NCI-H774 (cell line): ENCODE measurements at places on chromosomes 5 and 9.
A peak's percentile ranks its signal among the peaks of the same experiment; 100 is the strongest.

GRCh38 chr9:7241694-7242093, 483.9 kb downstream of the KDM4C start:
- DNase-seq = no peak

DNA sequence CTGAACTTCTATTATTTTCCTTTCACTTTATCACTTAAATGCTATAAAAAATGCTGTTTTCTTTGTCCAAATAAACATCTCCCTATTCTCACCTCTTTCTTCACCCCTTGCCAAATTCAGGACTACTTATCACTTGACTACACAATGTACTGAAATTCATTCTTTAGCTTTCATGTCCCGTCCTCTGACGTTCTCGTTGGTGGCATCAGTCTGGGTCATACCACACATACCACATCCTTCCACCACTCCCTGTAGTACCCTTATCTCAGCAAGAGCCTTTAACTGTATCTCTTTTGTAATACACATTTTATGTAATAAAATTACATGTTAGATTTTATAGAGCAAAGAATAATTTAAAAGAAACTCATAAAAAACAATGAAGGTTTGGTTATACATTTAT, 231.1 kb upstream of the PAPPA start:
- DNase-seq = no peak

- DNase-seq = no peak
These were observed 14.7 kb downstream of the DIAPH1 start for GRCh38 chr5:141603923-141604717.

GRCh38 chr5:27034565-27034964, 3.8 kb downstream of the CDH9 start:
- DNase-seq = no peak

GRCh38 chr9:133822430-133823065, 84.4 kb upstream of the SARDH start:
- DNase-seq = no peak

GRCh38 chr9:91114450-91114849, 247.3 kb downstream of the AUH start:
- DNase-seq = no peak

- no peak for DNase-seq
These were observed 25.1 kb upstream of the CD180 start for GRCh38 chr5:67221487-67222242.

DNA sequence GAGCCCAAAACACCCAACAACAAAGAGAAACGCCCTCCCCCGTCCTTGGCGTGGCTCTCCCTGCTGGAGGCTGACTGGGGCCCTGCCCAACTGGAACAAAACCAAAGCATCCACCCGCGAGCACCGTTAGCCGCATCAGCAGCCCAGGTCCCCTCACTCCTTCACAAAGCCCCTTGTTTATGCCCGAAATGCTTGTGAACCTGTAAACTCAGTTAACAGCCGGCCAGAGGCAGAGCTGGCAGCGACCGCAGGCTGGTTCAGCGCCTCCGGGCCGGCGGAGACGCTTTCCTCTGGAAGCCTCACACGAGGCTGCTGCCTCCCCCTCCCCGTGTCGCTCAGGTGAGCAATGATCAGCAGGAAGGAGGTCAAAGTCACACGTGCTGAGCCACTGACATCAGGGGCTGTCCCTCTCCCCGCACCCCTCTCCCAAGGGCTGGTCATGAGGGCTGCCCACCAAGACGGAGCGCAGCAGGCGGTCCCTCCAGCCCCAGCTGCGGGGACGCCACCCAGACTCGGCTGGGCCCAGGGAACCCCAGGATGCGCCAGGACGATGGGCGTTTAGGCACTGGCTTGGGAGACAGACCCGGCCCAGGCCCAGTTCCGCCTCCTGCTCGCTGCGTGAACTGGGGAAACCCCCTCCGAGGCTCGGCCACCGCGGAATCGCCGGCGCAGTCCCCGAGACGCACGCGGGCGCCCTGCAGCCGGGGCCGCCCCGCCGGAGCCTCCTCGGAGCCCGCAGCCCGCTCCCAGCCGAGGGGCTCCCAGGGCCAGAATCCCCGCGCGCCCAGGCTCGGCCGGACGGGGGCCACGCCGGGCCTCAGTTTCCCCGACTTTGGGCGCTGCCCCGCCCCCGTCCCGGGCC, 563 bp downstream of the SNAPC4 start:
- DNase-seq = no peak

DNA sequence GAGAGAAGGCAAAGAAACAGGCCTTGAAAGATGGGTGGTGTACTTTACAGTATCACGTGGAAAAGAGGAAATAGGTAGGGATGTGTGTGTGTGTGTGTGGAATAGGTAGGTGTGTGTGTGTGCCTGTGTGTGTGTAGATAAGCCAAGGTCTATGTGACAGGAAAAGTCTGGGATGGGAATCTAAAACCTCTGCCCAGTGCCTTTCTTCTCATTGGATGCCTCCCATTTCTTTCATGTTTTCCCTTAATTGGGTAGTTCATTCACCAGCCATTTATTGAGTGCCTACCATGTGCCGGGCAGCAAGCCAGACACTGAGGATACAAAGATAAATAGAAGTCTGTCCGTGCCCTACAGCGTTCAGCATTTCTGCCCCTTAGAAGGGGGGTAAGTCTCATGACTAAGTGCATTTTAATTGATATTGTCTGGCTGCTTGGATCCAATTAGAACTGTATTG, 1.0 kb downstream of the URM1 start:
- DNase-seq = no peak

- DNase-seq = no peak
These were observed 201.5 kb downstream of the RGS3 start for GRCh38 chr9:113665064-113665463.

DNA sequence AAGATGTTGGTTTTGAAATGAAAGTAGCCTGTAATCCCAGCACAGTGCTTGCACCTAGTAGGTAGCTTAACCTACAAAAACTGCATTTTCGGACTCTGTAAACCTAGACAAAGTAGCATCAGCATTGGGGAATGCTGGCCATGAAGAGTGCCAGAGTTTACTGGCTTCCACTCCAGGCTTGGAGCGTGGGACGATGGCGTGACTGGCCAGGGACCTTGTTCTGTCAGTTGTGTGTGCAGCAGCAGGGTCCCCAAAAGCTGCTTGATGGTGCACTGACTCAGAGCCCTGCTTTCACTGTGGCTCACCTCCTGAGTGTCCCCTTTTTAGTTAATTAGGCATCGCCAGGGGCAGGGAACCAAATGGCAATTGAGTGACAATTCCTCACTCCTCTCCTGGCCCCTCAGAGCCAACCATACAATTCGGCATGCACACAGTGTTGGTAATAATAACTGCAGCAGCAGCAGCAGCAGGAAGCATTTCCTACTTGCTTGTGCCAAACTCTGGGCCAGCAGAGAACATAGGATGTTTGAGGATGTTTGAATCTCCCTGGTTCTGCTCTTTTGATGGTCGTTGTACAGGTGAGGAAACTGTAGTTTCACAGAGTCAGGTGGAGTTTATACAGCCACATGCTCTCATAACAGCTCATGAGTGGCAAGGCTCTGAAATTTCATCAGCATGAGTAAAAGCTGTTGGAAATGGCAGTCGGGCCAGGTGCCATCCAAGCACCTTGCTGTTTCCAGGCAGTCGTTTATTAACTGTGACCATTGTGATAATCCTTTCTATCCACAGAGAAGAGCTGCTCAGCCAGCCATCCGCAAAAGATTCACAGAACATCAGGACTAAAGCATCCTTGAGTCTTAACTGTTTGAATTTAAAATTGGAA, 4.2 kb downstream of the UBE2QL1 start:
- DNase-seq = no peak

- peak; percentile 50 for DNase-seq
These were observed 71.4 kb downstream of the PPIC start for GRCh38 chr5:122965111-122965510.

- no peak for DNase-seq
These were observed 369.4 kb downstream of the TMEM161B start for GRCh38 chr5:87899208-87899661.

DNA sequence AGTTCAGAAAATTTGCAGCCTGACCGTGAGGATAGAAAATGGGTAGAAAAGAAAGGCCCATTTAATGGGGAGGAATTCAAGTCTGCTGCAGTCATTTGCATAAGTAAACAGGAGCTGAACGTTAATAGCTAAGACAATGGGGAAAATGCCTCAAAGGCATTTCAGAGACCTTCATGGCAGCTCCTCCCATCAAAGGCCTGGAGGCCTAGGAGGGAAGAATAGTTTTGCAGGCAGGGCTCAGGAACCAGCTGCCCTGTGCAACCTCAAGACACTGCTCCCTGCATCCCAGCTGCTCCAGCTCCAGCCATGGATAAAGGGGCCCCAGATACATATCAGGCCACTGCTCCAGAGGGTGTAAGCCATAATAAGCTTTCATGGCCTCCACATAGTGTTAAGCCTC, 32.2 kb upstream of the CDH18 start:
- DNase-seq = no peak
